Left lobe of liver (tissue), 2 donors: ENCODE measurements at places on chromosomes 1 and 21. TPM values are rescaled to one million over a fixed set of nuclear protein-coding genes. Genes with fewer than 3 reads are reported as not detected.

DNA sequence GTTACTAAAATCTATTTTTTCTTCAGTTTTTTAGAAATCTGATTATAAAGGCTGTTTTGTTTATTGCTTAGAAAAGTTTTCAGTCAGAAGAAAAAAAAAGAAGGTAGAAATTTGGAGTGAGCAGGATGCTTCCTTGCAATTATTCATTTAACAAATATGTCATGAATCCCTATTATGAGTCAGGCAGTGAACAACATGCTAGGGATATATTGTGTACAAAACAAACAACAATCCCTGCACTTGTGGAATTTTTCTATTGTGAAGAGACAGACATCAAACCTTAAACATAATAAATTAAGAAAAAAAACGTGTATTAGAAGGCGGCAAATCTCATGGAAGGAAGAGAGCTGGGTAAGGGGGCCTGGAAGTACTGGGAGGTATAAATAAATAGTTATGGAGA is 664.1 kb upstream of the CAMK1G start:
- DNase-seq = no peak

DNA sequence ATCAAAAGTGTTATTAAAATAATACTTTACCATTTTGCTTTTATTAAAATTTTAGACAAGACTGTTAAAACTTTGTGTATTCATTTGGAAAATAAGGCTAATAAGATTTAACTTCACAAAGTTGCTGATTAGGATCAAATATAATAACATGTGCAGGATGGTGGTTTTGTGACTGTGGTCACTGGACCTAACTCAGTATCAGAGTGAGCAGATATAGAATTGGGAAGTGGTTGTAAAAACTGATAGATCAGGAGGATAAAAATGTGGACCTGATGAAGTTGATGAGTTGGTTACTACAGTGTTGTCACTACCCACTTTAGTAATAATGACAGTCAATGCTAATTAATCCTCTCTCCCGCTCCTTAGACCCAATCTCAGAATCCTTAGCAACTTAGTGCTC is 186.4 kb downstream of the AKT3 start:
- no peak for DNase-seq

GRCh38 chr1:180610556-180611015 is 21.2 kb upstream of the XPR1 start:
- DNase-seq = no peak

DNA sequence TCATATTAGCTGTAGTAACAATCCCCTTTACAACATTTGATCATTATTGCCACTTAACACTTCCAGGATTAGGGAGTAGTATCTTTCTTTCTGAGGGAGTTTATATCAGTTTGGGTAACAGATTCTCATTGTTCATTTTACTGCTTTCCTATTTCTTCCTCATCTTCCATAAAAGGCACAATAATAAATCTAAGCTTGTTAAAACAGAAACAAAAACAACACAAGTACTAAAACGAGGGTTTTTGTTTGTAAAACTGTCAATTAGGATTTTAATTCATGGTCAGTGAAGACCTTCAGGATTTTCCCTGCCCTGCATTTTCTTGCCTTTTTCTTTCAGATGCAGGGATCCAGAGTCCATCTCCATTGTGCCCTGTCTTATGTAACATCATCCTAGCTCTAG is 29.5 kb downstream of the TMED5 start:
- no peak for DNase-seq

Gene KRTAP19-8
- total RNA-seq = not detected
